ENCODE measurements at places on chromosomes 2 and 18. TPM values are rescaled to one million over a fixed set of nuclear protein-coding genes. Genes with fewer than 3 reads are reported as not detected.

DNA sequence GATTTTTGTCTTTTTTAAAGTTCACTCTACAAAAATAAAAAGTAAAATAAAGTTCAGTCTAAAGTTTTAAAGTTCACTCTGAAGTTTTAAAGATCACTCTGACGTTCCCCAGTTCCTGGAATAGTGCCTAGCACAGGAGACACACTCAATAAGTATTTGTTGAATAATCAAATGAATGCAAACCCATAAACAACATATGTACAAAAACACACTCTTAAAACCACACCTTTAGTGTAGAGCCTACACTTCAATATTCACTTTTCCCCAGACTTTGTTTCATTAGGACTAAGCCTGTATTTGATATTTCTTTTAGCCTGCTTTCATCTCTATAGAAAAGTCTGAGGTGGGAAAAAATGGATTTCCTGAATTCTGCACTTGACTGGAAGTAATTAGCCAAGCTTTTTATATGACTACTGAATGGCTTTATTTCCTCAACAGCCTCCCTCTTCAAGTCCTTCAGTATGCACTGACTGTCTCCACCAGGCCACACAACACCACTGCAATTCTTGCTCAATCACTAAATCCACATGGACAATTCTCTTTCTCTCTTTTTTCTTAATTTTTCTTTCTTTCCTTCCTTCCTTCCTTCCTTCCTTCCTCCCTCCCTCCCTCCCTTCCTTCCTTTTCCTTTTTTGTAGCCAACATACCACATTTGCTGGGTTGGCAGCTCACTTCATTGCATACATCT is 104.6 kb downstream of the SS18 start:
- no peak for DNase-seq

DNA sequence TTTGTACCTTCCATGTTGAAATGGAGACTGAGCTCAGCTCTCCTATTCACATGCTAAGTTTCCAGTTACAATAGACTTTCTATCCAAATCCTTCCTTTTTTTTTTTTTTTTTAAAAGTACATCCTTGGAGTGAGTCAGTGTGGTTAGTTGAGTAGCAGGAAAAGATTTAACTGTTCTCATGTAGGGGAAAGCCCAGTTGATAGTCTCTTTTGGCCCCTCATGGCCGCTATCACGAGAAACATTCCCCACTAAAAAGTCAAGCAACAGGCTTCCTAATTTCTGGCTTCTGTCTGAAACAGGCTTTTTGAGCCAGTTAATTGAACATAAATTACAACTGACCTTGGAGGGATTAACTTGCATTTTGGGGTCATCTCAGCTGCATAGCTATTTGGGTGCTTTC is 161.3 kb downstream of the MEIS1 start:
- DNase-seq, result no peak

- no peak for DNase-seq
Measured at GRCh38 chr2:39686456-39686855, 20.7 kb downstream of the TMEM178A start.

GRCh38 chr2:9205963-9206948 is at the start of gene ASAP2:
ASAP2 (plus strand) TSS chr2:9206812; CDS start chr2:9207105, 293 bp downstream.
- peak; percentile 69 for DNase-seq

The GKN2 gene
- total RNA-seq, result not detected

DNA sequence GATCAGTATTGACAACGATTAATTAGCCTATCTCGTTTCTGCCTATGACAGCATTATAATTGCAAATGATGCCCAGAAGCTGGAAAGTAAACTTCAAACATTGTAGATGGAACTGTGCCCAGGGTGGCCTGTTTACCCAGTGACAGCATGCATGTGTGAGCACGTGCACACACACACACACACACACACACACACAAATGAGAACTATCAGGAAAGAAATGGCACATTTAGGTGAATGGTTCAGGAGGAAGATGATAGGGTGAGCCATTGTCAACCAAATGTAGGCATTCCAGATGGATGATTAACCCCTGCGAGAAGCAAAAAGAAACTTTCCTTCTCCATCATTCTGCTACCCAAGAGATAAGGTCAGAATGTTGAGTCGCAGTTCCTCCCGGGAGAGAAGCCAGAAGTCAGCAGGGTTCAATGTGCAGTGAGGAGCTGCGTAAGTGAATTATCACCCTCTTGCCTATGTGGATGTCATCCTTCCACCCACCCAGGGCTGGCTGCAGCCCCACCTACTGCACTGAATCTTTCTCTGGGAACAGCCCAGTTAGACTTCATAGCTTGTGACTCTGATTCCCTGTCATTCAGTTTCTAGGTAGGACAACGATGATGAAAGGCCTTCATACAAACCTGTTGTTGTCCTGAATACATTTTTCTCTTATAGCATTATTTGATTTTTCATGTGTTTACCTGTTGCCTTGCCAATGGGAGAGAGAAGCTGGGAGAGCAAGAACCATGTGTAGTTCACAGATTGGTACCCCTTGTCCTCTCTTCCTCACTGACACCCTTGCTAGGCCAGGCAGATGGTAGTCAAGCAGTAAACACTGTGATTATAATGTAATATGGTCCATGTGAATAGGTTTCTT is 3.5 kb upstream of the APOB start:
- DNase-seq, result peak; percentile 88

- peak; percentile 32 for DNase-seq
Measured at GRCh38 chr2:9805435-9806297, 37.6 kb upstream of the TAF1B start.

DNA sequence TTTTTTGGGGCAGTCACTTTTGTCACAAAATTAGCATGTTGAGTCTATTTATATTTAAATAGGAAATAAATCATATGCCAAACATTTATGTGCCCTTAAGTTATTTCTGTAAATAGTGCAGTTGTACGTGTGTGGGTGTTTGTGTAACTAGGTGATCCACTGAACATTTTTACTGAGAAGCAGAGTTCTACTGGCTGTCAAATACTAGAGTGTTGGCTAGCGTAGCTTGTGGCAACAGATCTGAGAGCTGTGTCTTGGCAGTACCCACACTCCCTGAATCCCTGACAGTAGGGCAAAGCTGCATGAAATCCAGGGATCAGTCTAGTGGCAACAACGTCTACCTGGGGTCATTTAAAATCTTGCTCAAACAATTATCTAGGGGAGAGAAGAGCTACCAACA is 273.1 kb upstream of the SLC8A1 start:
- no peak for DNase-seq

The HOXD4 gene
- not detected for total RNA-seq

DNA sequence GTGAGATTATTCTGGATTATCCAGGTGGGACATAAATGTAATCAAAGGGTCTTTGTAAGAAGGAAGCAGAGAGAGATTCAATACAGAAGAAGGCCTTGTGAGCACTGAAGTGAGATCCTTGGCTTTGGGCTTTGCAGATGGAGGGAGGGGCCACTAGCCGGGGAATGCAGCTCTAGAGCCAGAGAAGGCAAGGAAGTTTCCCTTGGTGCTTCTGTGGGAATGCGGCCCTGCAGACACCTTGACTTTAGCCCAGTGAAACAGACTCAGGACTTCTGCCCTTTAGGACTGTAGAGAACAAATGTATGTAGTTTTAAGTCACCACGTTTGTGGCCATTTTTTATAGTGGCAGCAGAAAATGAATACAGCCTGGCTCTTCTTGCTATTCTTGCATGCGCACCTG is 8.1 kb downstream of the NEU2 start:
- no peak for DNase-seq

The ANKRD53 gene
- 0.35 TPM for total RNA-seq

GRCh38 chr2:62313449-62314227 is 117.7 kb downstream of the B3GNT2 start:
- no peak for DNase-seq

GRCh38 chr18:77067291-77068061 is 65.1 kb downstream of the MBP start:
- no peak for DNase-seq

DNA sequence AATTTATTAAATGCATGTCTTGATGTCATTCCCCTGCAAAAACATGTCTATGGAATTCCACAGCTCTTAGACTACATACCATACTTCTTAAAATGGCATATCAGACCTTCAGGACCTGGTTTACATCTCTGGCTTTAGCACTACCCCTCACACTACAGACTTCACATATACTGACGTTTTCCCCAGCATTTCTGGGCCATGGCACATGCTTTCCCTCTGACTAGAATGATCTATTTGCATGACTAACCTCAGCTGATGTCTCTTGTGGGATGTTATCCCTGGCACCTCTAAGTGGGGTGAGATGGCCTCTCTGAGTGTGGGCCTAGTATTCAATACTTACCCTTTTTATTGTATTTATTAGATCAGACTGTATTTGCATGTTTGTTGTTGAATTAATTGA is 381.6 kb downstream of the ERBB4 start:
- DNase-seq, result no peak

- peak; percentile 64 for DNase-seq
Measured at GRCh38 chr2:240877460-240878340, 9.1 kb downstream of the AGXT start.

The EIF4E2 gene
- total RNA-seq, result 37.4 TPM

GRCh38 chr18:74275736-74276135 is 16.0 kb downstream of the CYB5A start:
- no peak for DNase-seq

DNA sequence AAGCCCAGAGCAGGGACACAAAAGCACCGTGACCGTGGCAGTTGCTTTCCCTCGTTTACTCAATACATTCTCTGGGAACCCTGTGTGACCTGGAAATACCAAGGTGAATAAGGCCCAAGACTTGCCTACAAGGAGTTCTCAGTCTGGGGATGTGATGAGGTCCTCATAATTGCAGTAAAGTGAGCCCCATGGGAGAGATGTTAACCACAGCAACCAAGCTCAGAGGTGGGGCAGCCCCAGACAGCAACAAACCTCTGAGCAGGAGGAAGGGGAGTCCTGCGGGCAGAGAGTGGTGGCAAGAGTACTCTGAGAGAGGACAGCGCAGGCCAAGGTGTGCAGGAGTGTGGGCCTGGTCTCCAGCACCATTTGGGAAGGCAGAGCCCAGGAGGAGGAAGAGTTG is 91.6 kb downstream of the TTC32 start:
- DNase-seq, result no peak

DNA sequence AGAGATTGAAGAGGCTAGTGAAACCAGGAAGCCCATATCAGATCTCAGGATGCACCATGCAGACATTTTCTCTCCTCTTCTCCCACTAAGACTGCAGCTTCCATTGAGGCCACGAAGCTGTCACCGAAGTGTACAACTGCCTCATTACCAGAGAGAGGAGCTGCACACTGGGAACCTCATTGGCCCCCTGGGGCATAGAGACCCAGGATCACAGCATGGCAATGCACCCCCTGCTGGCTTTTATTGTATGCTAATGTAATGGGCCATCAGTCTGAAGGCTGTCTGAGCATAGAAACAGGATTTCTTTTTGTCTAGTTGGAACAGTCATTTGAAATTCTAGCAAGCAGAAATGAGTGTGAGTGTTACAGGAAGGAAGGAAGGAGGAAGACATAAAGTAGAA is 861.6 kb upstream of the CELF4 start:
- DNase-seq, result no peak

The PRKAG3 gene
- not detected for total RNA-seq

GRCh38 chr2:138718405-138718804 is 61.8 kb downstream of the NXPH2 start:
- DNase-seq, result no peak

- no peak for DNase-seq
Measured at GRCh38 chr2:27807476-27807875, 36.0 kb downstream of the MRPL33 start.

The FEV gene
- not detected for total RNA-seq

DNA sequence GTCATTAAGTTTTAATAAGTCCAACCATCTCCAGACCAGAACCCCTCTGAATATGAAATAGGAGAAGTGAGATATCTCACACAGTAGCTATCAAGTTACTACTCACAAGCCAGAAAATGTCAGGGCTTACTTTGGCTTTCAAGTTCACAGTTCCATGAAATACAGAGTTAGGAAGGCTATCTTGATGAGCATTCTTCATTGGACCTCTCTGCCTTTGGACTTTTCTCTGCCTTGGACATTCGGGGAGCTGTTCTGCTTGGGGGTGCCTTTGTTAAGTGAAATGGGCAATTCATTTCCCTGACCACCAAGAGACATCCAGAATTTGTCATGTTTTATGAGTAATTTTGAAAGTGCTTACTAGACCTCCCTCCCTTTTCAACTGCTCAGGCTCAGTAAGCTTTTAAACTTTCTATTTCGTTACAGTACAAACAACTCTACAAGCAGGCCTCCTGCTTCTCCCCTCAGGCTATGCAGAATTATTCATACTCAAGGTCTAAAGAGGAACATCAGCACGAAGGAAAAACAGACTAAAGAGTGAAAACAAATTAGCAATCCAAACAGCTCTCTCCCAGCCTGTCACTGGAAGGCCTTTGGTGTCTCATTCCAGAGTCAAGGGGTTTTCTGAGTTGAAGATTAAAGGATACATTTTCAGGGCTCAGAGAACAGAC is 95.3 kb downstream of the MREG start:
- DNase-seq, result no peak

The ZNF236 gene
- total RNA-seq, result 6.2 TPM

The SOWAHC gene
- 21.3 TPM for total RNA-seq

The CYTIP gene
- 1.1 TPM for total RNA-seq

GRCh38 chr2:105972246-105972645 is 221.9 kb downstream of the UXS1 start:
- no peak for DNase-seq

DNA sequence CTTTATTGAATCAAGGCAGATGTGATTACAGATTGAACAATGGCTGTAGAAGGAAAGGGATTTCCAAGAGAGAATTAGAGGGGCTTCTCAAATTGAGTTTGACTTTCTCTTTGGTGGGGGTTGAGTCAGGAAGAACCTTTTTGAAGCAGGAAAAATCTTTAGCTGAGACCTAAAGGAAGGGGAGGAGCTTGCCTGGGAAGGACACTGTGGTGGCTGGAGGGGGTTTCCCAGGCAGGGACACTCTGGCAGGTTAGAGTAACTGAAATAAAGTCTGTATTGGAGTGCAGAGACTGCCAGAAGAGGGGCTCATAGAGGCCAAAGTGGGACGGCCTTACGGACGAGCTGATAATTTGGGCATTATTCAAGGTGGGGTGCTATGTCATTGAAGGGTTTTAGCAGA is 69.3 kb downstream of the NEDD4L start:
- no peak for DNase-seq

The FLACC1 gene
- 0.55 TPM for total RNA-seq

DNA sequence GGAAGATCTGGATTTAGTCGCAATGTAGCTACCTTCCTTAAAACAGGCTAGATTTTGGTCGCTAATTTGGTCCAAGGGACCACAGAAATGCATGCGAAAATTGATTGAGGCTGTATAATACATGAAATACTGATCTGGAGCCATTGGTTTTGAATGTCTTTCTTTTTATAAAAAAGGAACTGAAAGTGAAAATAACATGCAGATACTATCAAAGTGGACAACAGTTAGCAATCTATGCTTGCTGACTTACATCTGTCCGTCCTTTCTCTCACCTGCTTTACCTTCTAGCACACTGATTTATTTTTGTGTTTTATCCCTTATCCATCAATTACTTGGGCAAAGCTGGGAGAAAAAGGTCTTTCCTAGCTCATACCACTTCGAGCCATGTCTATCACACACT is 1459.8 kb upstream of the ACVR2A start:
- no peak for DNase-seq

GRCh38 chr18:3910512-3910911 is 460.5 kb downstream of the TGIF1 start:
- no peak for DNase-seq

All from left lobe of liver (tissue), 2 donors.